ENCODE measurements at places on chromosomes 7 and 10.

- DNase-seq = no peak
Observed at GRCh38 chr7:150992833-150993302, 2.1 kb downstream of the NOS3 start.

- DNase-seq = no peak
Observed at GRCh38 chr7:103809229-103809994, 180.0 kb downstream of the RELN start.

GRCh38 chr10:107022600-107023354, 141.7 kb downstream of the SORCS1 start:
- no peak for DNase-seq

DNA sequence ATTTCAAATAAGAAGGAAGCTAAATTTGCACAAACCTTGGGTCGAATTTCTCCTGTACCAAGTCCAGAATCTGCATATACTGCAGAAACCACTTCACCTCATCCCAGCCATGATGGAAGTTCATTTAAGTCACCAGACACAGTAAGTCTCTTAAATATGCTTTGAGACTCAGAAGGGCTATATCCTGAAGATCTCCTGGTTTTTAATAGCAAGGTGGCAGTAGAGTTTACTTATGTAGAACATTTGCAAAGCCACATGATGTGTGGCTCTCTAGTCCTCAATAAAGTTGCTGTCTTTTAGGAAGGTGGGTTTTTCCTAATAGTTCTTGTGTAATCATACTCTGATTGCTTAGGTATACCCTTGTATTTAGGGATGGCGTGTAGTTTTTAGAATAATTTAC, 8.7 kb downstream of the DBF4 start:
- DNase-seq = no peak

GRCh38 chr7:43469051-43469450, 113.9 kb upstream of the STK17A start:
- no peak for DNase-seq

DNA sequence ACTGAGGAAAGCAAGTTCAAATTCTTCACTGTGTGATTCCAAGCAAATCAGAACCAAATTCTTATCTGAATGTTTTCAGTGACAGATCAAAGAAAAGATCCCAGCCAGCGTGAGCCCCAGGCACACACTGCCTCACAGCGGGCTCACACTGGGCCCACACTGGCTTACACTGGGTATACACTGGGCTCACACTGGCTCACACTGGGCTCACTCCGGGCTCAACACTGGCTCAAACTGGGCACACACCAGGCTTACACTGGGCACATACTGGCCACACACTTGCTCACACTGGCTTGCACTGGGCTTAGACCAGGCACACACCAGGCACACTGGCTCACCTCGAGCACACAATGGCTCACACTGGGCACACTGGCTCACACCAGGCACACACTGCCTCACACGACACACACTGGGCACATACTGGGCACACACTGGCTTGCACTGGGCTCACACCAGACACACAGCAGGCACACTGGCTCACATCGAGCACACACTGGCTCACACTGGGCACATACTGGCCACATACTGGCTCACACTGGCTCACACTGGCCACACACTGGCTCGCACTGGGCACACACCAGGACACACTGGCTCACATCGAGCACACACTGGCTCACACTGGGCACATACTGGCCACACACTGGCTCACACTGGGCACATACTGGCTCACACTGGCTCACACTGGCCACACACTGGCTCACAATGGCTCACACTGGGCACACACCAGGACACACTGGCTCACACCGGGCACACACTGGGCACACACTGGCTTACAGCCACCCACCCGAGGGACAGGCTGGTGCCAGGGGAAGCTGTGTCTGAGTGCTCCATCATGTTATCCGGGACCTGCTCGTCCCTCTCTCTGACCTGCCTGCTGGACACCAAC, 156.3 kb downstream of the PTPRN2 start:
- DNase-seq = no peak

GRCh38 chr7:114047889-114048288, 129.1 kb upstream of the PPP1R3A start:
- DNase-seq = no peak

- DNase-seq = no peak
Observed at GRCh38 chr10:133608855-133609254, 17.7 kb downstream of the FRG2B start.

GRCh38 chr7:53877688-53878087, 664.5 kb upstream of the VSTM2A start:
- DNase-seq = no peak

DNA sequence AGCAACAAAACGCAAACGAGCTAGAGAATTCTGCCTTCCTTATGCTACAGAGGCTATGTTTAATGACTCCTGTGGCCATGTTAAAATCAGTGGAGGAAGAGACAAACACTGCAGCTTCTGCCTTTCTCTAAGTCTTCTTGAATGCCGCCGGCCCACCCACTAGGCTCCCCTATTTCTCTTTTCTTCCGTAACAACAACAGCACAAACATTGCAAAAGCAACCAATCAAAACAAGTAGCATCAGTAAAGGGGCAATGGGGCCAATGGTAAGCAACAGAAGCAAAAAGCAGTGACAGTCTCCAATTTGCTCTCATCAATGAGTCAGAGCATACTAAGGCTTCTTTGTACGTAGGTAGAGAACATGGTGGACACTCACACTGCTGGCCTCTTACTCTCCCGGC, 26.8 kb downstream of the DNAJC1 start:
- no peak for DNase-seq

- no peak for DNase-seq
Observed at GRCh38 chr7:28986028-28986764, 28.1 kb upstream of the TRIL start.

- DNase-seq = no peak
Observed at GRCh38 chr10:31697271-31698180, 231.1 kb downstream of the ARHGAP12 start.

DNA sequence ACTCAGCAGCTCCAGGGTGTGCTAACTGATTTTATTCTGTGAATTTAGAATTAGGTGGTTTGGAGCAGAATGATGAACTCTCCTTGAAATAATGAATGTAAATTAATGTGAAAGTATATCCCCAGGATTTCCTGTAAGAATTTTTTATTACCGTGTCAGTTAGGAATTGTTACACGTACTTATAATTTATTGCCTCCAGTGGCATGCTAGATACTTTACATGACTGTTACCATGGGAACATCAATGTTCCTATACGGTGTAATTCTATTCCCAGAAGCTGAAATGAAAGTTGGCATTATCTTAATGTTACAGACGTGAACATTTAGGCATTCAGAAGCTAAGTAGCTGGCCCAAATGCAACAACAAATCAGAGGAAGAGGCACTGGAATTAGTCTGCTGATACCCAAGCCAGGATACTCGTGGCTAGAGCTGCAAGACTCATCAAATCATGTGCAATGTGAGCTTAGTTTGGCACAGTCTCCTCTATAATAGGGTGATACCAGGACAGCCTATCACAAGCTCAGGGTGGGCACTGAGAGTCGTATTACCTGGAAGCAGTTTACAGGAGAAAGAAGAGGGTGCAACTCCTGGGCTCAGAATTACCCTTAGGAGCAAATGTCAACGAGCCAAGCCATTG, 30.0 kb upstream of the PRKAR2B start:
- DNase-seq = no peak

- no peak for DNase-seq
Observed at GRCh38 chr7:68699090-68699711, 899.1 kb upstream of the AUTS2 start.

DNA sequence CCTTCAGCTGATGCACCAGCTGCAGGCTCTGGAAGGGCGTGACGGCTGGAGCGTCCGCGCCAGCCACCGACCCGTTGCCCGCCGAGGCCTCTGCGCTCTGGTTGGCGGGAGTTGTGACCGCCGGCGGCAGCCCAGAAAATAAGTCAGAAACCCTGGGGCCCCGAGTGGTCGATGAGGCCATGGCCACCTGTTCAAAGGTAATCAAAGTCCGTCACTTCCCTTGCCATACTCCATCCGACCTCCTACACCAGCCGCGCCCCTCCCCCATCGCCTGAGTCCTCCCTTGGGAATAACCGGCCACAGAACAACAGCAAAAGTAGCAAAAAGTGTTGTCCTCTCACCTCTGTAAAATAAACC, 406 bp downstream of the PRLHR start:
- DNase-seq = no peak

DNA sequence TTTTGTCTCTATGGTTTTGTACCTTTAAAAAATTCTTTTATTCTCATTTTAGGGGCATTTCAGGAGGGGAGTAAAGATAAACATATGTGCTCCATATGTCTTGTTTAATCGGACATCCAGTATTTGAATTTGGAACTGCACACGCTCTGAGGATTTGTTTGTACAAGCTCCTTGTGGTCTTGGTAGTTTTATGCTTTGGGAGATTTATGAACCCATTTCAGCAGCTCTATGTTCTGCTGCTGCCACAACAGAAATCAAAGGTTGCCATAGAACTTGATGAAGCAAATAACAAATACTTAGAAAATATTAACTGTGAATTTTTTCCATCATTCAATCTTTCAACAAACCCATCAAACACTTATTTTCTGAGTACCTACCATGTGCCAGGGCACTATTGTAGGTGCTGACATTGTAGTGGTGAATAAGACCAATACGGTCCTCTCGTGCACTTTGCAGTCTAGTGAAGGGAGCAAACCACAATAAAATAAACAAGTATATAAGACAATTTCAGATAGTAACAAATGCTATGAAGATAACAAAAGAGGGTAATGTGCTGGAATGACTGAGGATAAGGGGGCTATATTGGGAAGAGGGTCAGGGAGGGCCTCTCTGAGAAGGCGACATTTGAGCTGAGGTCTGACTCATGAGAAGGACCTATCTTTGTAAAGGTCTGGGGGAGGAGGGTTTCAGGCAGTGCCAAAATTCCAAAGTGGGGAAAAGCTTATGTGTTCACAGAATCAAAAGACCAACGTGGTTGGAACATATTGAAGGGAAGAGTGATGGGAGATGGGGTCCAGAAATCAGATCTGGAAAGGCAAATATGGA, 30.4 kb downstream of the MYPN start:
- no peak for DNase-seq

GRCh38 chr7:147584771-147585193, 1005.8 kb upstream of the C7orf33 start:
- no peak for DNase-seq

GRCh38 chr7:36736899-36737211, 12.6 kb upstream of the AOAH start:
- DNase-seq = no peak

DNA sequence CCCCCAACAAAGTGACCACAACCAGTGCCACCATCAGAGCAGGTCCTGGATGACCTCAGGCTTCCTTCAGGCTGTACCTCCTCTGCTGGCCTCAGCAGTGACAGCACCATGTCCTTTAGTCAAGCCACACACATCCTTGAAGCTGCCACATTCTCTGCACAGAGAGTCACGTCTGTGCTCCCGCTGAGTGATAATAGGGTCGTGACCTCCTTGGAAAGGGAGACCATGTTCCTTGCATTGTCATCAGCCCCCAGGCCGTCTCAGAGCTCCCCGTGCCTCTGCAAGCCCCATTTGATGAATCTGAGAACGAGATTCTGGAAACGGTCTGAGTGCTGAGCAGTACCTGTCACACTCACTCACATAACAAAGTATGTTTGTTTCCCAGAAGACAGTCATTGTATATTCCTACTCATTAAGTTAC, 106.5 kb upstream of the PRR15 start:
- DNase-seq = no peak

- no peak for DNase-seq
Observed at GRCh38 chr7:98771941-98772603, 97.7 kb downstream of the TMEM130 start.

DNA sequence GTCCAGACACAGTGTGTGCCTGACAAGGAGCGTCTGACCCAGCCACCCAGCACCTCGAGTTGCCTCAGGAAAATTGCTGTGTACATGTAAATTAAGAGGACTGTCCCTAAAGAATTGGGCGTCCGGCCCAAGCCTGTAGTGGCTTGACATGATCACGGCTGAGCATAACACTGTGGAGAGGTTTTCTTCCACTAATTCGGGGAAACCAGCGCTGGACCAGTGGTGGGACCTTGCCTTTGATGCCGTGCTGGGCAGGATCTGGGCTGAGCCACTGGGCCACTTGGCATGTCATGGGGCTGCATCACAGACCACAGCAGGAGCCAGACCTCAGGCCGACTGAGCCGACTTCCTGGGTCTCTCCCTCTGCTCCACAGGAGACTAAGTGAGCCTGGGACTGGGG, 282.5 kb downstream of the GLRX3 start:
- no peak for DNase-seq

GRCh38 chr10:100009283-100009792, 409 bp downstream of the DNMBP start:
- DNase-seq = no peak

DNA sequence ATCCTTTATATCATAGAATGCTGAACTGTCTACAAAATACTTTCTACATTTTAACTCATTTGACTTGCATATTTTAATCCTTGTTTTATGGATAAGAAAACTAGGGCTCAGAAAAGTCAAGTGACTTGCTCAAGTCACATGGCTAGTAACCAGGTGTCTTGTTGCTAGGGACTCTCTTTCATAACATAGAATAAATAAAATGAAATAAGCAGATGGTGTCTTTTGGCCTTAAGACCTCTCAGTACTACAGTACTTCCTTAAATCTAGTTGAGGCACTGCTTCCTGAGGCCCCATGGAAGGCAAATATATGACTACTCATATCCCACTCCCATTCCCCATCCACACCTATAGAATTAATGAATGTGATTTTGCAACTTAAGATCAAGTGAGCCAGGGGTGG, 87.9 kb downstream of the CDK6 start:
- no peak for DNase-seq

GRCh38 chr7:134747326-134747725, 32.1 kb upstream of the CALD1 start:
- DNase-seq = no peak

DNA sequence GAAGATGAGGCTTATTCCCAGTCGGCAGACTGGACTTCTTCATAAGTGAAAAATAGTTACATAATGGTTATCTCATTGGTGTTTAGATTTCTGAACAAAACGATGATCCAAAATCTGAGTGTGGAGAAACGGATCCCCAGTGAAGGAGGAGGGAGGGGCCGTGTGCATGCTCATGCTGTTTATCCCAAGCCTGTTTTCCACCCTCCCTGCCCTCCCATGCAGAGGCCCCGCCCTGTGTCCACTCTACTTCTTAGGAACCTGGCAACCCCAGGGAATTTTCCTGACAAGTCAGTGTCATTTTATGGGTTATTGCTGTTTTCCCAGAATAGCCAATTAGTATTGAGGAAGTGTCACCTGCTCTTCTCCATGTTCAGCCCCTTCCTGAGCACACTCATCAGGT, 174.0 kb downstream of the CELF2 start:
- no peak for DNase-seq

GRCh38 chr7:127322832-127323493, 69.5 kb downstream of the ZNF800 start:
- DNase-seq = no peak

DNA sequence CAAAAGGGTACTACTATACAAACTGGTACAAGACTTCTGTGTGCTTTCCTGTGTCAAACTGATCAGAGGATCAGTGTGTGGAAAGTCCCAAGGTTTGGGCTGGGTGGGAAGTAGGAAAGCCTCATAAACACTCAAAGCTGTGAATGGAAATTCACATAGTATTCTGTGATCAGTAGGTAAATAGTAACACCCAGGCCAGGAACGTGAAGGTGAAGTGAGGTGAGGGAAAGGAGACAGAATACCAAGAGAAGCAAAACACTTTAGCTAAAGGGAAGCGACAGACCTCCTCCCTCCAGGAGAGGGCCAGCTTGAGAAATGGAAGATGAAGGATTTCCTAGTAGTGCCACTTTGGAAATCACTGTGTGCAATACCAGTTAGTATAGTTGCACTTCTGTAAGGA, 451.9 kb downstream of the KCNMA1 start:
- DNase-seq = no peak

- DNase-seq = no peak
Observed at GRCh38 chr10:66843396-66843795, 82.4 kb upstream of the LRRTM3 start.

Measured in stimulated activated CD4-positive, alpha-beta T cell treated with anti-CD3 and anti-CD28 coated beads, Interleukin-12 subunit alpha, Interleukin-12 subunit beta, amount 100 ng/mL, for 48 hours (primary cell).